ENCODE measurements at places on chromosomes 2 and 18.

GRCh38 chr2:223959688-223960087 lies 2.4 kb downstream of the MRPL44 start:
- no peak for DNase-seq

GRCh38 chr2:231819447-231820042 lies 33.3 kb downstream of the COPS7B start:
- DNase-seq = no peak

- no peak for DNase-seq
Observed at GRCh38 chr18:39870591-39870990, 2084.4 kb upstream of the PIK3C3 start.

- no peak for DNase-seq
Observed at GRCh38 chr18:8380006-8380405, 229.2 kb upstream of the RAB12 start.

DNA sequence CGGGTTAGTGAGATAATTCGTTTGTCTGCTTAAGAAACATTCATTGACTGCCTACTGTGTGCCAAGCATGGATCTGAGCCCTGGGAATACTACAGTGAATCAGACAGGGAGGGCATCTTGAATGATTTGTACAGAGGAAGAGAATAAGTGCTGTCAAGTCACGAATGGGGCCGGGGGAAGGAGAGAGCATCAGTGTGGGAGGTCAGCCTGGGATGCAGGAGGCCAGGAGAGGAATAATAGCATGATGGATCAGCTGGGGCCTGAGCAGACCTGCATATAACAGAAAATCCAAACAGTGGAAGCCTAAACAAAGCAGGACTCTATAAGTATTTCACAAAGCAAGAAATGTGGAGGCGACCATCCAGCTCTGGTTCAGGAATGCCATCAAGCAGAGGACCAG lies 55.4 kb upstream of the PAX8 start:
- DNase-seq = no peak

Measured in iPS-NIHi11 (cell line).